Right forelimb (tissue), 1 donor: ENCODE measurements at places on chromosomes 6 and 20.

DNA sequence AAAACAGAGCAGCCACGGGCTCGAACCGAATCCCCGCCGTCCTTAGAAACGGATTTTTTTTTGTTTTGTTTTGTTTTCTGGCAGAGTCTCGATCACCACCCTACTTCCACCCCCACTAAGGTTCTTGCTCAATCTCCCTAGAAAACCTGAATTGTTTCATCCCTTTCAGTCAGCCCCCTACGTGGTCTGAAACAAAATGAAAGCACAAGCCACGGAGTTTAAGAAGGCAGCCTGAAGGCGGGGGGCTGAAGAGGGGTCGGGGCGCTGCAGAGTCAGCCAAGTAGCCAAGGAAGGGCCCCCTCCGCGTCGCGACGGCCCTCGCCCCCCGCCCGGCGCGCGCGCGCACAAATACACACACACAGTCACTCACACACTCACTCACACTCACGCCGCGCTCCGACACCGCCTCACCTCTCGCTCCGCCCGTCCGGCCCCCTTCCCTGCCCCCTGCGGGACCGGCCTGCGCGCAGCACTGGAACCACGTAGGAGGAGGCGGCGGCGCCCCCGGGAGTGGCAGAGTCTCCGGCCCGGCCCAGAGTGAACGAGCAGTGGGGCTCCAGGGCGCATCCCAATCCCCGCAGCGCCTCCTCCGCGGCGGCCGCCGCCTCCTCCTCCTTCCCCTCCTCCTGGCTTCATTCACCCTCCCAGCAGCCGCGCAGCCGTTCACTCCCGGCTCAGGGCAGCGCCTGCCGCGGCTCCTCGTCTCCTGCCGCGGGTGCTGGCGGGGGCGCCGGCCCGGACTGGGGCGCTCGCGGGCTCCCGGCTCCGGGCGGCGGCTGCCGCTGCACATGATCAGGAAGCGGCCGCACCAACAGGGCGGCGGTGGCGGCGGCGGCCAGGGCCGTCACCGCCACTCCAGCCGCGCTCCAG is 1.4 kb downstream of the ATXN1 start:
- peak; percentile 92 for DNase-seq

DNA sequence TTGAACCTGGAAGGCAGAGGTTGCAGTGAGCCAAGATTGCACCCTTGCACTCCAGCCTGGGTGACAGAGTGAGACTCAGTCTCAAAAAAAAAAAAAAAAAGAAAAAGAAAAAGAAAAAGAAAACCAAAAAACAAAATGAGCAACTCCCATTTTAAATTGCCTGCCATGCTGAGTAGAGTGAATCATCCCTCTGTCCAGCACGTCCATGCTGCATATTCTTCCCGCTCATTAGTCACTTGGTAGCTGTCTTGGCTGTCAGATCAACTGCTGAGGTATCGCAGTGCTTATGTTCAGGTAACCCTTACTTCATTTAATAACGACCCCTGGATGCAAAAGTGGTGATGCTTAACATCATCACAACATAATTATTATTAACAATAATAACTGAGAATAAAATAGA is 72.6 kb upstream of the RNF24 start:
- no peak for DNase-seq

- DNase-seq: no peak
Measured at GRCh38 chr6:126156973-126157372, 170.6 kb downstream of the TRMT11 start.

GRCh38 chr20:57877995-57878394 is 168.2 kb upstream of the PMEPA1 start:
- no peak for DNase-seq

GRCh38 chr20:49464556-49464955 is 17.9 kb downstream of the KCNB1 start:
- no peak for DNase-seq

GRCh38 chr20:42572320-42573016 is 617.2 kb downstream of the PTPRT start:
- DNase-seq: no peak

DNA sequence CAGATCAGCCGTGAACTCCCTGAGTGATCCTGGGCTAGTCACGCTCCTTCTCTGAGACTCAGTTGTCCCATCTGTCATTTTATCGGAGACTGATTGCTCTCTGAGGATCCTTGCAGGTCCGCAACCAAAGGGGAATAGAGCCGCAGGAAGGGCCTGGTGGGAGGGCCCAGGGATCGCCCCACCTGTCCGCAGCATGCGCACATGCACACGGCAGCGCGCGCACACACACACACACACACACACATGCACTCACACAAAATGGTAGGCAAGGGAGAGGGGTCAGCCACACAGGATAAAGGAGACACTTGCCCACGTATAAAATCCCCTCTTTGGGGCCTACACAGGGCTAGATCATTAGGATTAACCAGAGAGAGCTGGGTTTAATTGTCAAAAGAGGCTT is 95.6 kb upstream of the FOXP4 start:
- no peak for DNase-seq

DNA sequence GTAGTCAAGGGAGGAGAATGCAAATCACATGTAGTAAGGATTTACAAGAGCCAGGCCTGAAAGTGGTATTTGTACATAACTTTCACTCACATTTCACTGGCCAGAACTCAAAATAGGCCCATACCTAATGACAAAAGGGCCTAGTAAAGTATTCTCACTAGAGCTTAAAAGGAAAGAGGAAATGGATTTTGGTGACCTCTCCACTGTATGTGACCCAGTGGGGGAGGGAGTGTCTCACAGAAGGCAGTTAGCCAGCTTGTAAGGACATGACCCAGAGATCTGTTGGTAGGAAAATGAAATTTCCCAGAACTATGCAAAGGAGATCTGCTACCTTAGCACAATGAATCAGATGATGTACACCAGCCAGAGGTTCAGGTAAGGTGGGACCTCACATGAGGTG is 124.4 kb downstream of the PTPRT start:
- no peak for DNase-seq

DNA sequence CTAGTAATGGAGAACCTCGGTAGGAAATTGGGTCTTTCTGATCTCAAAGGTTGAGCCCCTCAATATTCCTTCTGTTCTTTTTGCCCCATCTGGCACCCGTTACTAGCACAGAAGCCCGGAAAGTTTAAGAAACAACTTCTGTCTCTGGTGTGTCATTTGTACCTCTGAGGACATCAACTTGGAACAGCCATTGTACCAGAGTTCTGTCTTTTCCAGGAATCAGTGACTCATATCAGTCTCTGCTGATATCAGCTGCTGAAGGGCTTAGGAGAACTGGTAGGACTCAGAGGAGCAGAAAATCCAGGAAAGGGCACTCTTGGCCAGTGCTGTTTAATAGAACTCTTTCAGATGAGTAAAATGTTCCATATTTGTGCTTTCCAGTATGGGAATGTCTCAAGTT is 78.3 kb upstream of the CHD6 start:
- no peak for DNase-seq

DNA sequence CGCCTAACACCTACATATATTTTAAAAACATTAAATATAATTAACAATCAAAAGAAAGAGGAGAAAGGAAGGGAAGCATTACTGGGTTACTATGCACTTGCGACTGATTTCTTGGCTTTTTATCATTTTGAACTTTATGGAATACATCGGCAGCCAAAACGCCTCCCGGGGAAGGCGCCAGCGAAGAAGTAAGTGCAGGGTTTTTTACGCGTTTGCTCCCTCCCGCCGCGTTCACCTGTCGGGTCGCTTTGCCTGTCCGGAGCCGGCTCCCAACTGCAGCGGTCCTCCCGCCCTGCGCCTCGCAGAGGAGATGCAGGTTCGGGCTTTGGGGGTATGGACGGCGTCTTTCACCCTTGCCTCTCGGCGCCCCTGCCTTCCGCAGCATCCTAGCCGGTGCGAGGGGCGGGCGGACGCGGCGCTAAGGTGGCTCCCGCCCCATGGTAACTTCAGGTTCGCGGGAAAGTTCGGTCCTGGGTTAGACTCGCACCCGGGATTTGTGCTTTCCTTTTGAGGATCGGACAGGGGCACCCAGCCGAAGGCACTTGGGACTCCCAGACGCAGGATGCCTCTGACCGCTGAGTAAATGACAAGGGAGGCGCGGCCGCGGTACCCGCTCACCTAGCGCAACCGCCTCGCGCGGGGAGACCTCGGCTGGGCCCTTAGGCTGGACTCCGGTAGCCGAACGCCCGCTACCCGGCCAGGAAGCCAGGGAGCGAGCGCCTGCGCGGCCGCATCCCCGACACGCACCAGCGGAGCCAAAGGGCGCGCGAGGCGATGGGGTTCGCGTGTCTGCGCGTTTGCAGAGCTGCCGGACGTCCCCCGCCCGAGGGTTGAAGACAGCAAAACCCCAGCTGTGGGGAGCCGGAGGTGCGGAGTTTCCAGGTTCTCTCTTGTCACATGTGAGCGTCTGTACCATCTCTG is 891 bp downstream of the RSPO3 start:
- DNase-seq: peak; percentile 64

GRCh38 chr20:63544958-63545516 is 2.5 kb downstream of the SRMS start:
- DNase-seq: no peak

DNA sequence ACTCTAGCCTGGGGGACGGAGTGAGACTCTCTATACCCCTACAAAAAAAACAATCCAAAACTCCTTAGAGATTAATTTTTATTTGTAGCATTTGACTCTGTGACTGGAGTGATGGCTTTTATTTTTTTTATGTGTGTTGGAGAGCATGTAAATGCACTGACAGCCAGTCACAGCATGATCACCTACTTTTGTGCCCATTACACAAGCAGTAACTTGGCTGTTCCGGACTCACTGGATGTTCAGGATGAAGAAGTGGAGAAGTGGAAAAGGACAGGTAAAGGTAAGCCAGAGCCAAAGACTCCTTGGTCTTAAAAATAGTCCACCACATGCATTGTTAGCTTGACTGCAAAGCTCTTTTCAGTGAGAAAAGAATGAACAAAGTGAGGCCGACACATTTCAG is 222.6 kb downstream of the FOXC1 start:
- no peak for DNase-seq

- no peak for DNase-seq
Measured at GRCh38 chr6:52634211-52634610, 36.7 kb upstream of the TMEM14A start.

GRCh38 chr6:25682324-25682723 is 30.3 kb downstream of the SCGN start:
- DNase-seq: no peak

- DNase-seq: no peak
Measured at GRCh38 chr20:4951299-4951698, 50.0 kb downstream of the SLC23A2 start.

GRCh38 chr6:170295510-170296422 is 4.9 kb upstream of the DLL1 start:
- DNase-seq: peak; percentile 64

DNA sequence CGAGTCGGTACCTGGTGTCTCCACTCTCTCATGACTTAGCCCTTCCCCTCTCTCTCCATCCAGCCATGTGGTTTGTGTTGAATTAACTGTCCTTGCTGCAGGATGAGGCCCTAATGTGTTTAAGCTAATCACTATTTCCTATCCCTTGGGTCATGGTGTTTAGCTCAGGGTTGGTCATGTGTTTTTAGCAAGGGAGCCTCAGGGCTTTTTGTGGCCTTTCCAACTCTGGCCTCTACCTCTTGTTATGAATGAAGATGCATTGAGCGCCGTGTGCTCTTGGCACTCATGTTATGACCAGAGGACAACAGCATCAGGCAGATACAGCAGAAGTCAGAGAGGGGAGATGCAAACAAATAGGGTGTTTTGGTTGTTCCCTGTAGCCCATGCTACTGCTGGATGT is 674.2 kb upstream of the FLRT3 start:
- no peak for DNase-seq

DNA sequence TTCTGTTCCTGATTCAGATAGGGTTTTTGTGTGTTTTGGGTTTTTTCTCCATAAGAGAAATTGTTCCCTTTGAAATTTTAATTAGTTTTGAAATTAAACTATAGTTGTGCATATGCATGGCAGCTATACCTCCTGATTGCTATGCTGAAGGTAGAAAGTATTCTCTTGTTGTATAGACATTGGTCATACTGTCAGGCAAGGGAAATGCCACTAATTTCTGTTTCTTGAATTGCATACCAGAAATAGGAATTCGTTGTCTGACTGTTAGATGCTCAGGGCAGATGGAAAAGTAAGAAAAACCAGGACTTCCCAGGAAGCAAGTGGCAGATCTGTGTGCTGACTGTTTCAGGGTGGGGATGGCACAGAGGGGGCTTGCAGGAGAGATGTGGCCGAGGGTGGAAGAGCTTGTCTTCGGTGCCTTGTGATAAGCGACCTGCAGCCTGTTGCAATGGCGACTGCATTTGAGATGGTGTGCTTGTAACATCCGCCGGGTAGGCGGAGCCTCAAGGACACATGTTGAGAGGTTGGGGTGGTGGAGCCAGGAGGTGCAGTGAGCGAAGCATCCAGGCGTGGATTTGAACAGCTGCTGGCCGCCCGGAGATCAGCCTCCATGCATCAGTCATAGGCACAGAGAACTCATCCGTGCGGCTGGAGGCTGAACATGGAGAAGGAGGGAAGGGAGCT is 42.8 kb downstream of the RREB1 start:
- no peak for DNase-seq

GRCh38 chr6:11722805-11723631 is 55.6 kb downstream of the ADTRP start:
- DNase-seq: no peak

DNA sequence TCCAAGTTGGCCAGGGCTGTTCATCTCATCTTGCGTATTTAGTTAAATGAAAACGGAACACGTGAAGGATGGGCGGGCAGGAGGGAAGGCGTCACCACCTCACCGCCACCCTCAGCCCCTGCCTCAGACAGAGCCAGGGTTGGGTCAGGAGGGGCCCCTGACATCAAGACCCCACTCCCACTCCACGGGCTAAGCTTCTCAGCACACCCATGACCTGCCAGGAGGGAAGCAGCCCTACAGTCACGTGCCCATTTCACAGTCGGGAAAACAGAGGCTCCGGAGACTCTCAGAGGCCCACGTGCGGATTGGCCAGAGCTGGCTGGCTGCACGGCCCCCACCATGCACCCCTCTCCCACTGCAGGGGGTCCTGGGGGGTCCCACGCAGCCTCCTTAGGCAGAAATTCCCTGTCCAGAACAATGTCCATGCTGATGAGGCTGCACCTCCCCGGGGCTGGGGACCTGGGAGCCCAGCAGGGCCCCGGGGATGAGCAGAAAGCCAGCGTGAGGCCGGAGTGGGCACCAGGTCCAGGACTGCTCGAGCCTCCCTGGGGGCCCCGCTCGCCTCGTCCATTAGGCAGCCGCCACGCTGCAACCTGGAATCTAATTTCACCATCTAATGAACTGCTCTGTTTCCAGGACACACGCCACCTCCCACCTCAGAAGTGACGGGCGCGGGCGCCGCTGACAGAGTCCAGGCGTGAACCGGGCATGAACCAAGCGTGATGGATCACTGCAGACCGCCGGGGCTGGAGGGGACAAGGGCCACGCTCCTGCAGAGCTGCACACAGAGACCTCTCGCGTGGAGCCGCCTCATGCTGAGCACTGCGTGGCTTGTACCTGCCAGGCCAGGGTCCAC is 15.8 kb downstream of the KCNQ2 start:
- DNase-seq: no peak

GRCh38 chr20:3901028-3901705 is 12.0 kb downstream of the PANK2 start:
- no peak for DNase-seq
